ENCODE measurements at places on chromosomes 3 and 15. TPM values are rescaled to one million over a fixed set of nuclear protein-coding genes. Genes with fewer than 3 reads are reported as not detected.

Gene SLC2A2
- total RNA-seq = not detected

Gene TMIE
- total RNA-seq = not detected

Gene GREM1
- total RNA-seq = 527 TPM

Gene DUOX1
- total RNA-seq = 0.08 TPM

Gene SLC24A5
- not detected for total RNA-seq

Gene ACTC1
- total RNA-seq = 0.08 TPM

Gene HYKK
- total RNA-seq = 0.70 TPM

Gene NR2E3
- not detected for total RNA-seq

Gene CACNA1D
- 0.47 TPM for total RNA-seq

Gene GPR149
- not detected for total RNA-seq

Gene GOLGA6A
- not detected for total RNA-seq

Gene TF
- total RNA-seq = 0.30 TPM

Gene CNTN4
- total RNA-seq = 0.12 TPM
